Activated CD4-positive, alpha-beta T cell treated with anti-CD3 and anti-CD28 coated beads for 36 hours (primary cell): ENCODE measurements at places on chromosomes 7 and 10.

DNA sequence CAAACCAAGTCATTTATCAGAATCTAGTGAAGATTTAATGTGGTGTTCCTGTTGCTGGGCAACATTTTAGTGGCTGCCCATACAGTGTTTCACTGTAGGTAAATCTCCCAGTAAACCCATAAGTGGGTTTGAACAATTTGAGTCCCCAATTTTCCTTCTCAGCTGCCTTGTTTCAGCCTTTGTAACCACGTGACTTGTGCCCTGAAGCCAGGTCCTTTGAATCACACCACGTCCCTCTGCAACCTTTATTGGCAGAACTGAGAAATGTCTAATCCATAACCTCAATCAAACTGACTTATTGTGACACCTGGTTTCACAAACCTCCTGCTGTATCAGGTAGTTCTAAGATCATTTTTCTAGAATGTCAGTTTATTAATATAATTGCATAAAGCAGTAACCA lies 30.1 kb downstream of the SND1 start:
- DNase-seq = no peak

- no peak for DNase-seq
These were observed 678.0 kb upstream of the KCND2 start for GRCh38 chr7:119594956-119595355.

GRCh38 chr10:108812906-108813305 lies 1110.4 kb downstream of the XPNPEP1 start:
- DNase-seq = no peak

- DNase-seq = no peak
These were observed 45.1 kb upstream of the AUTS2 start for GRCh38 chr7:69553190-69553589.

DNA sequence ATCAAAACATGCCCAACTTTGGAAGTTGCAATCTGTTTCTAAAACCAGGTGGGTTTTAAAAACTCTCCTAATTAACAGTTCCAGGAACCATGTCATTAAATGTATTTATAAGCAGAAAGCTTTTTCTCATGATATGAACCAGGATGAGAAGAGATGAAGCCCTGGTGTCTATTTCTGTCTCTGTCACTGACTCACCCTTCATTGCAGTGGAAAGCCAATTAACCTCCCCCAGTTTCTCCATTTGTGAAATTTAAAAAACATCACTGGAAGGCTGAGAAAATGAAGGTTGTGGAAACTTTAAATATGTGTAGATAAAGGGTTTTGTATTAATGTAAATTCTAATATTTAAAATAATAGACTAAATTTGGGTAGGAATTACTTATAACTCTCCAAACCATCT lies 1088.0 kb downstream of the SORCS1 start:
- DNase-seq = no peak

- no peak for DNase-seq
These were observed 411.5 kb downstream of the SFMBT2 start for GRCh38 chr10:6999232-6999925.
